ENCODE measurements at places on chromosomes 6 and 20. TPM values are rescaled to one million over a fixed set of nuclear protein-coding genes. Genes with fewer than 3 reads are reported as not detected.

TULP1 gene
- not detected for polyA plus RNA-seq

- H3K27me3 ChIP-seq = no peaks in the 10 kb centered on the region
- no peak overlapping the region for H3K27ac ChIP-seq
- H3K36me3 ChIP-seq = no peaks in the 10 kb centered on the region
- H3K4me1 ChIP-seq = peaks cover 4% of the 10 kb centered on the region
- H3K4me3 ChIP-seq = no peak overlapping the region
- DNase-seq = peak; percentile 60
Observed at GRCh38 chr6:122484760-122485159, 13.2 kb upstream of the SERINC1 start.

- no peaks in the 10 kb centered on the region for H3K27me3 ChIP-seq
- no peak for DNase-seq
- H3K36me3 ChIP-seq = no peaks in the 10 kb centered on the region
Observed at GRCh38 chr6:19525673-19526072, 311.5 kb upstream of the ID4 start.

CST2 gene
- not detected for polyA plus RNA-seq

DNA sequence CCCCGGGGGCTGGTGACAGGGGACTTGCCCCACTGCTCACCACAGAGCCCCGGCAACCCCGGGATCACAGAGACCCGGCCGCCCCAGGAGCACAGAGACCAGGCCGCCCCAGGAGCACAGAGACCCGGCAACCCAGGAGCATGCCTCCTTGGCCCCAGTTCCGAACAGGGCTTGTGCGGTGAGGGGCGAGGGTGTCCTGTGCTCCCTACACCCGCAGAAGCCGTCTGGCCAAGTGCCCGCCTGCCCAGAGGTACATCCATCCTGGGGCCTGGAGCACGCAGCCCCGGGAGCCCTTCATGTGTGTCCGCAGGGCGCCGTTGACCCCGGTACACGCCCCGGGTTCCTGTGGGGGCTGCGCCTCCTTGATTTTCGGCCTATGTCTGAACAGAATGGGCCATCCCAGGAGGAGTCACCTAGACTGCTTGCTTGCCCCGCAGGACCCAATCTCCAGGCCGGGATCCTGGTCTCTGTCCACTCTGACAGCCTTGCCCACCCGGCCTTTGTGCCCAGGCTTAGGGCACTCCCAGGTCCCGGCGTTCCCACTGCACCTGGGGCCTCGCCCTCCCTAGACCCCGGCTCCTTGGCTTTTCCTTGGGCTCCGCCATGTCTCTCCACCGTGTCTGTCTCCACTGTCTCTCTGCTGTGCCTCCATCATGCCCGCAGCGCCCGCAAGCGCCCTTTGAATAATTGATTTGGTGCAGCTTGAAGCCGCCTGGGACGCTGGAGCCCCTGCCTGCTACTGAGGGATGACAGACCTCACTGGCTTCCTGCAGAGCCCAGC lies 219.8 kb downstream of the ERMARD start:
- H3K4me3 ChIP-seq = no peak overlapping the region
- no peak overlapping the region for H3K27ac ChIP-seq
- no peaks in the 10 kb centered on the region for H3K36me3 ChIP-seq
- no peaks in the 10 kb centered on the region for H3K27me3 ChIP-seq
- no peak for DNase-seq

Measured in B cell (primary cell).